Stimulated activated CD8-positive, alpha-beta memory T cell treated with anti-CD3 and anti-CD28 coated beads, Interleukin-2, amount 100 ng/mL, for 48 hours (primary cell): ENCODE measurements at places on chromosomes 2 and 18.

DNA sequence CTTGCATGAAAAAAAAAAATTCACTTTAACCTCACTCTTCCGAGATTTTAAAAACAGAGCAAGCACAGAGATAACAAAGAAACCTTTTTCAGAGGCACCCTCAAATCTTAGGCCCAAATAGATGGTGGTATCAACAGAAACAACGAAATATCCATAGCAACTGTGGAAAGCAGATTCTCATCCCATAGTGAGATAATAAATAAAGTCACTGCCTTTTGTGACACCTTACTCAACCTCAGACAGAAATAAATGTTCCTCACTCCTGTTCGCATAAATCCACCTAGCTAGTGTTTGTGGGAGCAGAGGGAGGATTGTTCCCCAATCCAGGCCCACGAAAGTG, 60.9 kb upstream of the RTN4 start:
- DNase-seq, result no peak

GRCh38 chr2:85394261-85394681, 15.9 kb downstream of the CAPG start:
- no peak for DNase-seq

DNA sequence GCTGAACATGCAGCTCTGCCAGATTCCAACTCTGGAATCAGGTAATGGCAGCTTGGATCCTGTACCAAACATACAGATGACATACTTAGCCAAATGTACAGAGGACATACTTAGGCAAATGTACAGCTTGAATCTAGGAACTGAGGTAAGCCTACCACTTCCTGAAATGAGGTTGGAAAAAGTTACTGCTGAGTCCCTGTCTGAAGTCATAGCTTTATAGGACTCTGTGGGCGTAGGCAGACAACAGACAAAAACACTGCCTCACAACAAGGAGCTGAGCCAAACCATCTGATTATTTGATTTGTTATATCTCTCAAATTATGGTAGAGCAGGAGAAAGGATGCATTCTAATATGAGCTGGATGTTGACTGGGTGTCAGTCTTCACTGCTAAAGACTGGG, 290.2 kb upstream of the TCF4 start:
- DNase-seq, result no peak

DNA sequence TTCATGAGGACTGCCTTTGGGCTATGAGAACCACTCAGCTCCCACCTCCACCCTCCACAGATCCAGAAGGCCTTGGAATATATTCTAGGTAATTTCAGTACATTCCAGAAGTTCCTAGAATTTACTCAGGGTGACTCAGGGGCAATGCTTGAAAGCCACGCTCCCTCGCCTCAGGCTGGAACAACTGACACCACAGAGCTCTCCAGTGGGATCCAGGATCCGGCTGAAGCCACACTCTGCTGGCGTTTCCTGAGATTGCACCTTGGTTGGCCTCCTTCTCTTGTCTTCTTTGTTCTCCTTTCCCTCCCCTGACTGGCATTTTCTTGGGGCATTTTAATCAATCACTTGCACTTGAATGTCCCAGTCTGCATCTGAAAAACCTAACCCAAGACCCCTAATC, 92.6 kb upstream of the KCNE4 start:
- DNase-seq, result no peak

DNA sequence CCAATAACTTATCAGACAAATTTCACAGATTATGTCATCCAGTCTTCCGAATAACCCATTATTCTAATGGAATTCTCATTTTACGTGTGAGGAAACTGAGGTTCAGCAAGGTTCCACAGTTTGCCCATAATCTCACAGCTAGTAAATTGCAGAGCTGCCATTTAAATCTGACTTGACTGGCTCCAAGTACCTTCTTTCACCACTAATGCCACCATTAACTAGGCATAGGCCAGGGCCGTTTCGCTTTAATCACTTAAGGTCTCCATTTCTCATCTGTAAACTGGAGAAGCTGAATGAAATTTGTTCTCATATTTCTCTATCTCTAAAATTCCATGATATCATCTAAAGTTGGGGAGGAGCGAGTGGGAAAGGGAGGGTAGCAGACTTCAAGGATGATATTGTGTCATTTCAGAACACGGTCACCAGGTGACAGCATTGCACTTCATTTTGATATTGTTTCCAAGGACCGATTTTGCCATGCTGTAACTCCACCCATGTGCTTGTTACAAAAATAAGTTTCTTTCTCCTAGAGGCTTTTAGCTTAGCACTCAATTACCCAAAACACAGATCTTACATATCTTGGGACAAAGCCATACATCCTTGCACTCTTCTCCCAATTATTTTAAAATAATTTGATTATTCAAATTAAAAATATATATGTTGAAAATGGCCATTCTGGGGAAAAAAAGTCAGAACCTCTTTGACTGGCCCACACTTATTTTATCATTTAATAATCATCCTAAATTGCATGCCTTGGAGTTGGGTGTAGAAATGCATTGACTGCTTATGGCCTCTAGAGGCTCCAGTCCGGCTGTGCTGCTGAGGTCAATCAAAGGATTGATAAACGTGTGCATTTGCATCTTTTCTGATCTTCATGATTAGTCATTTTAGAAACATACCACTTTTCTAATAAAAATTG, 123.8 kb downstream of the AKAIN1 start:
- no peak for DNase-seq

- DNase-seq, result no peak
Measured at GRCh38 chr2:221262651-221263050, 309.5 kb downstream of the EPHA4 start.

GRCh38 chr2:131151398-131151797, 46.3 kb downstream of the PLEKHB2 start:
- no peak for DNase-seq

DNA sequence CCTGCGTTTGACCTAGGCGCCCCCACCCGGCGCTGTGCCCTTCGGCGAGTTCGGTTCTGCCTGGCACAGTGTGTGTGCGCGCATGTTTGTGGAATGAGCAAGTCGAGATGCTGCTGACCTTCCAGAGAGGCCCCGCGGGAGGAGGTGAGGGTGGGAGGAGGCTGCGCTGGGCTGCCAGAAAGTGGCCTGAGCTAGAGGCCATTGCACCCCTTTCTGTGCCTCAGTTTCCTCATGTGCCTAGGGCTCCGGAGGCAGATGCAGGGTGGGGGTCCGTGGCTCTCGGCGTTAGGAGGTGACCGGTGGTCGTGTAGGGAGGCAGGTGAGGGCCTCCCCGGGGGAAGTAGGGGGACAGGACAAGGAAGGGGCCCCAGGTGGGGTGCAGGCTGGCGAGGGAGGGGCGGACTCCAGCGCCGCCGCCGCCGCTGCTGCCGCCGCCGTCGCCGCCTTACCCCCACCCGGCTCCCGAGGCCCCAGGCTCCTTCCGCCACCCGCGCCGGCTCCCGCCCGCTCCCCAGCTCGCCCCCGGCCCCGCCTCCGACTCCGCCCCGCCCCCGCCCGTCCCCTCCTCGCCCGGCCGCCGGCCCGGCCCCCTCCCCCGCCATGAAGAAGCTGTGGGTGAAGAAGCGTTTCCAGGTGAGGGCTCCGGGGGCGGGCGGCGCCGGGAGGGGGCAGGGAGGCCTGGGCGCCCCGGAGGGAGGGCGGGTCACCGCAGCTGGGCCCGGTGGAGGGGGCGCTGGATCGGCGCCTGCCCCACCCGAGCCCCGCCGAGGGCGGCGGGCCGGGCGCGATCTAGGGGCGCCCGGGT, 7.0 kb downstream of the SPEG start:
- DNase-seq, result no peak

GRCh38 chr2:108182489-108182888, 57.3 kb upstream of the SULT1C3 start:
- DNase-seq, result no peak

DNA sequence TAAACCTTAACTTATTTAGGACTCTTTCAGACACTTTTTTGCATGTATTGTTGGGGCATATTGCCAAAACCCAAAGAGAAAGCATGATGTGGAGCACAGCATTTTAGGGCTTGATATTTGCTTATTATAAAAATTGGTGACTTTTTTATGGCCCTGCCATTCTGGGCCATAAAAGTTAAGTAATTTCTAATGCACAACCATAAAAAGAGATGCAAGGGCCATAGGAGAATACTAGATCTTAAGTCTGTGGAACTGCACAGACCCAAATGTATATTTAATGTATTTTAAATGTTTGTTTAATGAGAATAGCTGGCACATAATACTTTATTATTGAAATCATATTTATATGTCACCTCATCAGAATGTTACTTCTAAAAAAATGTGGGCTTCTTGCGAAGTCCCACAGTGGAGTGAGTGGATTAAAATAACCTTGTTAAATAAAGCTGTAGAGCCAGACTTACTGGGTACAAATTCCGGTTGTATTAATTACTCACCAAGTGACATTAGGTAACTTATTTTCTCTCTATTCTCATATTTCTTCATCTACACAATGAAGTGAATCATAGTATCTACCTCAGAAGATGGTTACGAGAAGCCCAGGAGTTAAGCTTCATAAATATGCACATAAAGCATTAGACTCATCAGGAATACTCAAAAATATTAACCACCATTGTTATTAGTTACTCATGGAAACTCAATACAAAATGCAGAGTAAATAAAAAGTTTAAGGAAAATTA, 52.2 kb downstream of the HNMT start:
- DNase-seq, result no peak

DNA sequence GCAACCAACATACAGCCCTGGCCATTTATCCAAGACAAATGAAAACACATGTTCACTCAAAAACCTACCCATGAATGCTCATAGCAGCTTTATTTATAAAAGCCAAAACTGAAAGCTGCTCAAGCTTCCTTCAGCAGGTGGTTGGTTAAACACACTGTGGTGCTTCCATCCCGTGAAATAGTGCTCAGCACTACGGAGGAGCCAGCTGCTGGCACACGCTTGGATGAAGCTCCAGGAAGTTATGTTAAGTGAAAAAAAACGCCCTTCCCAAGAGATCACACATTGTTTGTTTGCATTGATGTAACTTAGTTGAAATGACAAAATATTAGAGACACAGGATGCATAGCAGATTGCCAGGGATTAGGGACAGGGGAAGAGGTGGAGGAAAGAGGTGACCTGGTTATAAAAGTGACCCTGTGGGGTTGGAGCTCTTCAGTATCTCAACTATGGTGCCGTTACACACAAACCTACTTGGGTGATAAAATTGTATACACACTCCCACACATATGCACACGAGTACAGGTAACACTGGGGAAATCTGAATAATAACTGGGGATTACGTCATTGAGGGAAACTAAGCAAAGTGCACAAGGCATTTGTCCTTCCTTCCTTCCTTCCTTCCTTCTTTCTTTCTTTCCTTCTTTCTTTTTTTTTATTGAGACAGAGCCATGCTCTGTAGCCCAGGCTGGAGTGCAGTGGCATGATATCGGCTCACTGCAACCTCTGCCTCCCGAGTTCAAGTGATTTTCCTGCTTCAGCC, 6.2 kb upstream of the ALPG start:
- no peak for DNase-seq

GRCh38 chr2:1950474-1950873, 206.2 kb upstream of the PXDN start:
- DNase-seq, result no peak

- DNase-seq, result no peak
Measured at GRCh38 chr2:101546376-101547058, 71.6 kb upstream of the RFX8 start.

- DNase-seq, result no peak
Measured at GRCh38 chr2:121579309-121579708, 48.6 kb downstream of the RNU4ATAC start.

DNA sequence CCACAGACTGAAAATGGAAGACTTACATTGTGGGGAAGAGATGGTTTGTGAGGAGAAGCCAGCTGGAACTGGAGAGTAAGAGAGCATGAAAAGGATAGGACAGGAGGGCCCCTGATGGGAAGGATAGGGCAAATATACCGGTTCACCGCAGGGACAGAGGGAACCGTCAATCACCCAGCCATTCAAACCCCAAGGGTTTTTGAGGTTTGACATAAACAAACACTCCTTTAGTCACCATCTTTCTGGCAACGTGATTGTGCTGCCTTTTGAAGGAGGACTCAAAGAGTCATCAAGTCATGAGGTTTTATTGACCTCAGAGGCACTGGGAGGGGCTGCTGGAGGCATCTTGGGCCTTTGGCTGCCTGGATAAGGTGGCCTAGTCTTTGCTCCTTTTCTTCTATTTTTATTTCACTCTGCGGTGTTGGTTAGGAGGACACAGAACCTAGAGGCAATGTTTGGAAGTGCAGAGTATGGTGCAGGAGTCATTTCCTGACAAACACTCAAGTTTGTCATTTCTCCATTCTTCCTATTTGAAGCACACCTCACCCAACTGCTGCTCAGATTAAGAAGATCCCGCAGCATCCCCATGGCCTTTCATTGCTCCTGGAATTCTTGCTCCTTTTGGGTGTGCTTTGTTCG, 487.3 kb upstream of the SPRED2 start:
- no peak for DNase-seq
